IMR-90 (cell line): ENCODE measurements at places on chromosomes 7 and 10. TPM values are rescaled to one million over a fixed set of nuclear protein-coding genes. Genes with fewer than 3 reads are reported as not detected.

DNA sequence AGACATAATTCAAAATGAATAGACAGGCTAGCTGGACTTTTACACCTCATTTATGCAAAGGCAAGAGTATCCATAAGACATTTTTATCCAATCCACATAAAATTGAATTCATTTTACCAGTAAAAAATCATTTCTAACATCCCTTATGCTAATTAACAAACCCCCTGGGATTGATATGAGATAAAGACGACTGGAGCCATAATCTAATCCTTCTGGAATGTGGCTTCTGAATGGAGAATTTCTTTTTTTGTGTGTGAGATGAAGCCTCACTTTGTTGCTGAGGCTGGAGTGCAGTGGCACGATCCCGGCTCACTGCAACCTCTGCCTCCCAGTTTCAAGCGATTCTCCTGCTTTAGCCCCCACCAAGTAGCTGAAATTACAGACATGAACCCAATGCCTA, 90.4 kb downstream of the AKR1D1 start:
- H3K36me3 ChIP-seq, result no peaks in the 10 kb centered on the region
- no peaks in the 10 kb centered on the region for H3K4me1 ChIP-seq
- H3K4me3 ChIP-seq, result no peak overlapping the region
- no peak overlapping the region for H3K27ac ChIP-seq
- no peaks in the 10 kb centered on the region for H3K27me3 ChIP-seq

DNA sequence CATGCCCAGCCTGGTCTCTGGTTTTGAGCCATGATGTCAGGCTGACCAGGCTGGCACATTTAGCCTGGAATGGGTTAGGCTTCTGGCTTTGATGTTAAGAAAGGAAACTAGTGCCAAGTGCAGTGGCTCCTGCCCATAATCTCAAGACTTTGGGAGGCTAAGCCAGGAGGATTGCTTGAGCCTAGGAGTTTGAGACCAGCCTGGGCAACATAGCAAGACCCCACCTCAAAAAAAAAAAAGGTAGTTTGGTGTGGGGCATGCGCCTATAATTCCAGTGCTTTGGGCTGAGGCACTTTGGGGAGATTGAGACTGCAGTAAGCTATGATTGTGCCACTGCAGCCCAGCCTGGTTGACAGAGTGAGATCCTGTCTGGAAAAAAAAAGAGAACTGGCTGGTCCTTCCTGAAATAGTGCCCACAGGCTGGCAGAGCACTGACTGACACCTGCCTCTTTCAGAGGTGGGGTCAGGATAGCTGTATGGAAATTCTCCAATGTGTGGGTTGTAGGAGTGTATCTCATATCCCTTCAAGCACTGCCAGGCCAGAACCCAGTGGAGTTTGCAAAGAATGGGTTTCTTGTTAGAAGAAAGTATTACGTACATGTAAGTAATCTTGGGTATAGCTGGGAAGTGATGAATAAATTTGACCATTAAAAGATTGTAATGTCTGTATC, 61.3 kb downstream of the KAT6B start:
- H3K27ac ChIP-seq, result no peak overlapping the region
- no peak overlapping the region for H3K4me3 ChIP-seq
- peaks cover 29% of the 10 kb centered on the region for H3K4me1 ChIP-seq
- H3K36me3 ChIP-seq, result no peaks in the 10 kb centered on the region
- no peaks in the 10 kb centered on the region for H3K27me3 ChIP-seq

DNA sequence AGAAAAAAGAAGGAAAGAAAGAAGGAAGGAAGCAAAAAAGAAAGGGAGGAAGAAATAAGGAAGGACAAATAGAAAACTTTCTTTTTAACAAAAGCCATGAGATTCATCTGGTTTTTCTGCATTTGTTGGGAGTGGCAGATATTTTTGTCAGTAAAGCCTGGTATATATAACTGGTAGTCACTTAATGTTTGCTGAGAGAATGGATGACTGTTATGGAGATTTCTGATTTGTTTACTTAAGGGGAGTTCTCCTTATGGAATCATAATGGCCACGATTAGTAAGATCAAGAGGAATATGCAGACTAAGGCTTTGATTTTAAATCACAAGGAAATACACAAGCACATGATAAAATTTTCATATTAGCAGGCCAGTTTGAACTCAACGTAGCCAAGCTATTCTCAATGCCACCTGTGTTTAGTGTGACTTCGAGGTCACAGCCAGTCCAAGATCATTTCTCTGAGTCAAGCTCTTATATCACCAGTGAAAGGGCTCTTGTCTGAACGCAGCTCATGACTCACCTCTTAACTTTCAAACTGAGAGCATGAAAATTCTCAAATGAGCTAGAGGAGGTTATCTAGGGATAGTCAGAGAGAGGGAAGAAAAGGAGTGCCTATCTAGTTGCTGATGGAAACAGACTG, 445.1 kb upstream of the ZMIZ1 start:
- no peak overlapping the region for H3K4me3 ChIP-seq
- no peaks in the 10 kb centered on the region for H3K36me3 ChIP-seq
- DNase-seq, result peak; percentile 90
- H3K27ac ChIP-seq, result no peak overlapping the region
- H3K27me3 ChIP-seq, result peaks cover 17% of the 10 kb centered on the region

GRCh38 chr10:84008878-84009277, 130.4 kb upstream of the GHITM start:
- no peak overlapping the region for H3K27ac ChIP-seq
- no peak overlapping the region for H3K4me3 ChIP-seq
- H3K36me3 ChIP-seq, result no peaks in the 10 kb centered on the region
- no peak for DNase-seq
- H3K4me1 ChIP-seq, result no peaks in the 10 kb centered on the region
- no peaks in the 10 kb centered on the region for H3K27me3 ChIP-seq

GRCh38 chr10:130817046-130817624, 494.4 kb downstream of the TCERG1L start:
- no peaks in the 10 kb centered on the region for H3K27me3 ChIP-seq
- no peak overlapping the region for H3K4me3 ChIP-seq
- no peaks in the 10 kb centered on the region for H3K36me3 ChIP-seq
- no peak for DNase-seq
- H3K27ac ChIP-seq, result no peak overlapping the region
- no peaks in the 10 kb centered on the region for H3K4me1 ChIP-seq

DNA sequence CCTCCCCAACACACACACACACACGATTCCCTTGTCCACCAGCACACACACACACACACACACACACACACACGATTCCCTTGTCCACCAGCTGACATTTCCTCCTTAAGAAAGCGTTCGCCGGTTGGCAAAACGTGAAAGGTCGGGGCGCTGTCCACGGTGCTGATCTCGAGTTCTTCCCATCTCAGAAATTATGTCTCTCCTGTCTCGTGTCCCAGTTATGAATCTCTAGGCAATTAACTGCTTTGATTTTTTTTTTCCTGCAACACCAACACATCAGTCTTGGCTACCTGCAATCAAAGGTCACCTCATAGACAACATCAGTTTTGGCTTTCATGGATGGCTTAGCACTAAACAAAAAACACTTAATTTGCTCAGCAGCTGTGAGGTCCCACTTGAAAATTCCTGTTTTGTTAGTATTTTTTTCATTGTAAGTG, 1.9 kb downstream of the INA start:
- peak; percentile 55 for DNase-seq
- peaks cover 24% of the 10 kb centered on the region for H3K27me3 ChIP-seq
- H3K4me3 ChIP-seq, result no peak overlapping the region
- H3K4me1 ChIP-seq, result peaks cover 9% of the 10 kb centered on the region; the same call in 1 of the 2 replicates

- no peak overlapping the region for H3K27ac ChIP-seq
- peak overlapping the region; percentile 15; the same call in 1 of the 2 replicates for H3K4me3 ChIP-seq
- peaks cover 6% of the 10 kb centered on the region; the same call in 1 of the 2 replicates for H3K4me1 ChIP-seq
- peak; percentile 28 for DNase-seq
- H3K36me3 ChIP-seq, result peaks cover 6% of the 10 kb centered on the region
Observed at GRCh38 chr7:128032605-128033235, 1.5 kb upstream of the LRRC4 start.

DNA sequence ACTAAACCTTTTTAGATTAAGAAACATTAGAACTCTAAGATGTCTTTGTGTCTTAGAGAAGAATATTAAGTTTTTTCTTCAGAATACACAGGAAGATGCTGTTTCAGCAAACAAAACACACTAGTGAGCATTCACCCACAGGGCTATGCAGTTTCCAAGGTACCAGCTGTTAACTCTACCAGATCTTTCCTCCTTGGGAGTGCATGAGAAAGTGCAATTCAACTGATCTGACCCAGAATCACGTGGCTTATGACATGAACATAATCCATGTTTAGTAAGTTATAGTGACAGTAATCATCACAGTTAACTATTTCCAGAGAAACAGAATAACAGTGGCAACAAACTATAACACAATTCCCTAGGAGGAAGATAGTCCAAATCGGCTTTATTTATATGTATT, 270.7 kb downstream of the CACNA2D1 start:
- H3K4me3 ChIP-seq, result no peak overlapping the region
- no peak overlapping the region for H3K27ac ChIP-seq
- H3K27me3 ChIP-seq, result no peaks in the 10 kb centered on the region
- DNase-seq, result peak; percentile 14
- H3K4me1 ChIP-seq, result peaks cover 2% of the 10 kb centered on the region
- no peaks in the 10 kb centered on the region for H3K36me3 ChIP-seq

GRCh38 chr7:46933596-46933995, 648.3 kb downstream of the TNS3 start:
- DNase-seq, result no peak
- peaks cover 13% of the 10 kb centered on the region; the same call in 1 of the 2 replicates for H3K4me1 ChIP-seq
- H3K27me3 ChIP-seq, result no peaks in the 10 kb centered on the region
- H3K27ac ChIP-seq, result peak overlapping the region; percentile 22; the same call in 1 of the 2 replicates
- H3K4me3 ChIP-seq, result no peak overlapping the region
- no peaks in the 10 kb centered on the region for H3K36me3 ChIP-seq

DNA sequence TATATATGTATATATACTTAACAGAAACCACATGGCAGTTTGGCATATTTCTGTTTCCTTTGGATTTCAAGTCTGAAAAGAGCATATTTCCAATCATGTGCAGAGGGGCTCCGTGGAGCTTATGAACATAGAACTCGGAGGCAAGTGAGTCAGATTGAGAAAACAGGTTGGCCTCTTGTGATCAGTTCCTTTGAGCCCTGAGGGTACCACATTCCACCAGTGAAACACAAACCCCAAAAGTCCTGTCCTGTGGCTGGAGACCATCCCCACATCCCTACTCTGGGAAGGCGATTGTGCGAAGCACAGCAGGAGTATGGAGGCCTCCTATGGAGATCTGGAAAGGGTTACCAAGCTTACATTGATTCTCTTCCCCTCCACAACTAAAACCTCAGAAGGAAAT, 196.7 kb upstream of the TMEM72 start:
- no peaks in the 10 kb centered on the region for H3K36me3 ChIP-seq
- DNase-seq, result no peak
- H3K27me3 ChIP-seq, result no peaks in the 10 kb centered on the region
- no peak overlapping the region for H3K27ac ChIP-seq
- H3K4me3 ChIP-seq, result no peak overlapping the region

COL28A1 gene
- 0.05 and 0.16 TPM in 2 replicates for polyA plus RNA-seq

OPALIN gene
- polyA plus RNA-seq, result not detected in 2 replicates
